Testis (tissue), 5 donors: ENCODE measurements at places on chromosomes 5 and 9. TPM values are rescaled to one million over a fixed set of nuclear protein-coding genes. Genes with fewer than 3 reads are reported as not detected.

The PGM5 gene
- polyA plus RNA-seq, result 19.4 TPM

The C5orf34 gene
- 5.5 TPM for polyA plus RNA-seq

The NUTM2F gene
- polyA plus RNA-seq, result 2.1 TPM

The SPATA31A7 gene
- 3.0 TPM for polyA plus RNA-seq

The PDLIM7 gene
- 72.2 TPM for polyA plus RNA-seq

The ANKRD20A1 gene
- polyA plus RNA-seq, result 5.4 TPM

The TMC1 gene
- 3.0 TPM for polyA plus RNA-seq

The PTTG1 gene
- polyA plus RNA-seq, result 429 TPM

The SPIN1 gene
- 93.7 TPM for polyA plus RNA-seq

The LCN15 gene
- 0.41 TPM for polyA plus RNA-seq

The SPATA9 gene
- 36.9 TPM for polyA plus RNA-seq

The AQP7 gene
- polyA plus RNA-seq, result 55.6 TPM

The WWC1 gene
- 6.0 TPM for polyA plus RNA-seq

The NR6A1 gene
- 54.6 TPM for polyA plus RNA-seq

The LEAP2 gene
- 3.6 TPM for polyA plus RNA-seq

The APBA1 gene
- polyA plus RNA-seq, result 11.9 TPM

The BAAT gene
- polyA plus RNA-seq, result 0.13 TPM

The BRD9 gene
- 51.5 TPM for polyA plus RNA-seq

The GFI1B gene
- polyA plus RNA-seq, result 12.6 TPM

The IFNB1 gene
- not detected for polyA plus RNA-seq

The PCDHB3 gene
- 1.6 TPM for polyA plus RNA-seq

The SLC28A3 gene
- polyA plus RNA-seq, result 1.7 TPM

The SLC2A8 gene
- 128 TPM for polyA plus RNA-seq

The NELFB gene
- polyA plus RNA-seq, result 55.0 TPM

The RRAGA gene
- polyA plus RNA-seq, result 104 TPM

The BOD1 gene
- 88.1 TPM for polyA plus RNA-seq

The PRRX2 gene
- polyA plus RNA-seq, result 15.3 TPM

The SLC23A1 gene
- polyA plus RNA-seq, result 0.34 TPM

The SLC31A1 gene
- 15.3 TPM for polyA plus RNA-seq

The GEMIN5 gene
- 15.8 TPM for polyA plus RNA-seq

The PTGER4 gene
- 8.7 TPM for polyA plus RNA-seq

The STOM gene
- 82.3 TPM for polyA plus RNA-seq

The CEP78 gene
- 28.2 TPM for polyA plus RNA-seq

The DNAH5 gene
- 1.1 TPM for polyA plus RNA-seq

The CAPSL gene
- 28.5 TPM for polyA plus RNA-seq

The EFNA5 gene
- 2.6 TPM for polyA plus RNA-seq

The KCNIP1 gene
- polyA plus RNA-seq, result 5.9 TPM

The LPAR1 gene
- 13.1 TPM for polyA plus RNA-seq

The IL4 gene
- not detected for polyA plus RNA-seq

The GCNT1 gene
- 6.0 TPM for polyA plus RNA-seq

The PCDHA9 gene
- 1.1 TPM for polyA plus RNA-seq

The GLRA1 gene
- not detected for polyA plus RNA-seq

The OR1J2 gene
- polyA plus RNA-seq, result not detected

The NIM1K gene
- 1.1 TPM for polyA plus RNA-seq

The PCDHGB1 gene
- 0.92 TPM for polyA plus RNA-seq

The PRR16 gene
- 3.4 TPM for polyA plus RNA-seq

The ARID3C gene
- 0.45 TPM for polyA plus RNA-seq

The PCDHA13 gene
- polyA plus RNA-seq, result 1.8 TPM

The IFNK gene
- polyA plus RNA-seq, result not detected
